ENCODE measurements at places on chromosomes 16 and 17.

DNA sequence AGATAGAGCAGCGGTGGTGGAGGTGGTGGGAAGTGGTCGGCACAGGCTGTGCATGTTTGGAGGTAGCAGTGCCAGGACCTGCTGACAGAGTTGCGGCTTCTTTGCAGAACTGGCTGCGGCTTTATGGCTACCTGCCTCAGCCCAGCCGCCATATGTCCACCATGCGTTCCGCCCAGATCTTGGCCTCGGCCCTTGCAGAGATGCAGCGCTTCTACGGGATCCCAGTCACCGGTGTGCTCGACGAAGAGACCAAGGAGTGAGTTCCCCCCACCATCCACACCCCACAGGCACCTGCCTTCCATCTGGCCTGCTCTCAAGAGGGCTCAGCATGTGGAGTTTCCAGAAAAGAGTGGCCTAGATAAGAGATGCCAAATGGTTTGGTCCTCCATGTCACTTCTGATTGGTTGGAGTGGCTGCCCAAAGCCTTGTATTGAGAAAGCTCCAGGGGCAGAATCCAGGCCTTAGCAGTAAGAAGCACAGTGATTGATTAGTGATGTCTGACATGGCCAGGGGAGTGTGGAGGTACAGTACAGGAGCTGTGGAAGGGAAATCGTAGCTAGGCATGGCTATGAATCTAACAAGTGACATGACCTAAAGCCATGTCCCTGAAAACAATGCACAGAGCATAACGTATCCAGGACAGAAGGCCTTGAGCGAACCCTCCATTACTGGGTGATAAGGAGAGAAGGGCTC is 12.0 kb downstream of the MMP15 start:
- DNase-seq = no peak

- DNase-seq = no peak
Observed at GRCh38 chr16:88870608-88871348, 4.3 kb upstream of the PABPN1L start.

GRCh38 chr16:23164736-23165135 is 15.5 kb upstream of the USP31 start:
- no peak for DNase-seq

DNA sequence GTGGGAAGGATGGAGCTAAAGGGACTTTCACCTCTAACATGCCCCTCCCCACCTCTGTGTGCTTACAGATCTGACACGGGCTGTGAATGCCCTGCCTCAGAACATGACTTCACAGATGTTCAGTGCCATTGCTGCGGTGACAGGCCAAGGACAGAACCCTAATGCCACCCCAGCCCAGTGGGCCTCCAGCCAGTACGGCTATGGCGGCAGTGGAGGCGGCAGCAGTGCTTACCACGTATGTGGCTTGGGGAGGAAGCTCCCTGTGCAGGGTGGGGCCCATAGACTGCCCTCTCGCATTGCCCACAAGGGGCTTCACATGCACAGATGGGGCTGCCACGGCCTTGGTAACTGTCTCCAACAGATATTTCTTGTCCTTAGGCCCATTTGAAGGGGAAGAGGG is 11.4 kb downstream of the PROCA1 start:
- DNase-seq = no peak

GRCh38 chr16:62620275-62620674 is 584.0 kb upstream of the CDH8 start:
- DNase-seq = no peak

All from activated naive CD4-positive, alpha-beta T cell treated with Interleukin-2 at 50 U/mL for 16 hours (primary cell).